Lung microvascular endothelial cell (primary cell): ENCODE measurements at places on chromosomes 6 and 20.

DNA sequence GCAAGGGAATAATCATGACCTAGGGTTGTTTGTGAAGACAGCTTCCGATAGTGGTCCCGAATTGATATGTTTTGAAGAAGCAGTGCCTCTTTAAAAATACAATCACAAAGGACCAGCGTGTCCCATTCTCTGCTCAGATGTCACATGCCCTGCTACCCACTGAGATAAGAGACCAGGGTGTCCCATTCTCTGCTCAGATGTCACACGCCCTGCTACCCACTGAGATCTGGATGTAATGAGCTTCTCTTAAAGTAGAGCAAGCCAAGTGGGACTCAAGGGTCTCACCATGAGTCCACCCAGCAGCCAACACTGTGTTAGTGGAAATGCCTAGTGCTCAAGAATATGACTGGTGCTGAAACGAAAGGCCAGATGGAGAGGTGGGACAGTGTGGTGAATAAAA lies 22.2 kb downstream of the RIN2 start:
- DNase-seq = no peak

GRCh38 chr20:4299773-4300172 lies 284.4 kb upstream of the RNF24 start:
- DNase-seq = no peak

- DNase-seq = peak; percentile 43
Observed at GRCh38 chr6:28807682-28808280, 116.0 kb downstream of the TRIM27 start.

DNA sequence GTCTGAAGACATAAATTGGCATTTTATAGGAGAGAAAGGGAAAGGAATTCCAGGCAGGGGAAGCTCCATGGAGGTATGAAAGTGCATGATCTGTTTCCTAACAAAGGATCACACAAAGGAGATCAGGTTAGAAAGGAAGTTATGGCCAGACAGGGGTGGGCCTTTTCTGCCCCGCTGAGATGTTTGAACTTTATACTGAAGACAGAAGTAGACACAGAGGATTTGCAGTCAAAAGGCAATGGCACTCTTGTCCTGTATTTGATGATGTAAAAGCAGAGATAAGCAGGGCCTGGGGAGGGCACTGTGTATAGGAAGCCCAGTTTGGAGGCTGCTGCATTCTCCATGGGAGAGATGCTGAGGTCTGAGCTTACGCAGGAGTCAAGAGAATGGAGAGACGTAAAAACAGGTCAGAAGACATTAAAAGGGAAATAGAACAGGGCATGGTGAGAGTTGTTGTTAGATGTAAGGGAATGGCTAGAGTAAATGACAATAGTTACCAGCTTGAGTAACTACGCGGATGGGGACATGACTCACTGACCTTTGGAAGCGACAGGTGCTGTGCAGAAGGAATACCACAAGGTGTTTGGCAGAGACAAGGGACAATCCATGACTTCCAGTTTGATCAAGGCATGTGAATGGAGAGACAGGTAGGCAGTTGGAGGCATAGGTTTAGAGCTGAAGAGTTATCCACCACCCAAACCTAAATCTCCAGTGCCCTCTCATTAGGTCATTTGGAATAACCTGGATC lies 190.6 kb upstream of the SASH1 start:
- DNase-seq = no peak

DNA sequence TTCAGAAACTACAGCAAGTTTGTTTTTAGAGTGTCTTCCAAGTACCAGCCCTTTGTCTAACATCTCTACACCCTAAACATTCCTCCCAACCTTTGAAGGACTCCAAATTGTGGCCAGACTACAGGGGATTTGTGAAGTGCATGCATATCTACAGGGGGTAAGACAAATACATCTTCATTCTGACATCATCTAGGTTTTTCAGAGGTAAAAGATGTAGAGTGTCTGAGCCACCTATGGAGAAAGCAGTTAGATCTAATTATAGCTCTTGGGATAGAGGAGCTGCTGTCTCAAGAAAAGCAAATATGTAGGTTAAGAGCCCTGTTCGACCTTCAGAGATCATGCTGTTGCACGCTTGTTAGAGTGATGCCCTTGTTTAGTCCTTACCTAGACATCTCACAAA lies 617.7 kb upstream of the AGPAT4 start:
- no peak for DNase-seq
